Stimulated activated CD8-positive, alpha-beta memory T cell treated with anti-CD3 and anti-CD28 coated beads, Interleukin-4, amount 100 ng/mL, for 48 hours (primary cell): ENCODE measurements at places on chromosomes 12 and 14.

GRCh38 chr14:66568220-66568619 is 60.3 kb downstream of the GPHN start:
- DNase-seq, result no peak

GRCh38 chr12:81378601-81379285 is 300.9 kb downstream of the ACSS3 start:
- DNase-seq, result no peak

DNA sequence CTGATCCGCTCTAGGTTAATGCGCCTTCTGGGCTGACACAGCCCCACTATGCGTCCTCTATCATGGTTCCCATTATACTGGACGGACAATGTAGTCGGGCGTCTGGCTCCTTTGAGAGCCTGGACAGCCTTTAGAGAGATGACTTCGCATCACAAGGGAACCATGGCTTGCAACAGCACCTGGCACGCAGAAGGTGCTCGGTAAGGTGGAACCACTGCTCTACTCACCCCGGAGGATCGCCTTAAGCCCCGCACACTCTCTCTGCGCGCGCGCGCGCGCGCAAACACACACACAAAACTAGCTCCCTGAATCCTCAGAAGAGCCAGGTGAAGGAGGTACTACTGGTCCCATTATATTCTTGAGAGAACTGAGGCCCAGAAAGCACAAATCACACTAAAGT is 7.1 kb downstream of the MAP3K12 start:
- no peak for DNase-seq

GRCh38 chr14:104749111-104749649 is 3.8 kb upstream of the SIVA1 start:
- DNase-seq, result no peak

DNA sequence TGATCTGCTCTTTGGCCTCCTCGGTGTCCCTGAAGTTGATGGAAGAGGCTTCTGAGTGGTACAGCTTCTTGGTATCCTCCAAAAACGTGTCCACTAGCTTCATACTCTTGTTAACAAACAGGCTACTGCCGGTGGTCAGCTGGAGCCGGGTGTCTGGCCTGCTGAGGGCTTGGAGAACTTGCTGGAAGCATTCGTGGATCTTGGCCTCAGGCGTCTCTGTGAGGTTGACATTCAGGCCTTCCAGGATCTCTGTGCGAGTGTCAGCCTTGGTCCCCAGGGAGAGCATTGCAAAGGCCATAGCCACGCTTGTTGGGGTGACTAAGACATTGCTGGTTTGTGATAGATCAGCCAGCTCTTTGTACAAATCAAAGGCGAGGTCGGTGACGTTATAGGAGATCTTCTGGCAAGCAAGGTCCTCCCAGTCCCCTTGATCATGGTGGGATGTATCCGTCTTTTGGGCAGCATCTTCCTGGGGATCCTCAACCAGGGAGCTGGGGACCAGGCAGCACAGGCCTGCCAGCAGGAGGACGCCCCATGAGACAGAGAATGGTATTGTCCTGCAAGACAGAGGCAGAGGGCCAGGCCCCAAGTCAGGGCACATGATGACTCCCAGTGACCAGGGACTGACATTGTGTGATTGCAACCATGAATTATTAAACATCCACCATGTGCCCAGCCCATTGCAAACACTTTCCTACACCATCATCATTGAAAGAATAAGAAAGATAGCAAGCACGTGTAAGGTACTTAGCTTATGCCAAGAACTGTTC is 22.1 kb downstream of the SERPINA1 start:
- no peak for DNase-seq

GRCh38 chr14:77989441-77989991 is 180.7 kb upstream of the NRXN3 start:
- no peak for DNase-seq

DNA sequence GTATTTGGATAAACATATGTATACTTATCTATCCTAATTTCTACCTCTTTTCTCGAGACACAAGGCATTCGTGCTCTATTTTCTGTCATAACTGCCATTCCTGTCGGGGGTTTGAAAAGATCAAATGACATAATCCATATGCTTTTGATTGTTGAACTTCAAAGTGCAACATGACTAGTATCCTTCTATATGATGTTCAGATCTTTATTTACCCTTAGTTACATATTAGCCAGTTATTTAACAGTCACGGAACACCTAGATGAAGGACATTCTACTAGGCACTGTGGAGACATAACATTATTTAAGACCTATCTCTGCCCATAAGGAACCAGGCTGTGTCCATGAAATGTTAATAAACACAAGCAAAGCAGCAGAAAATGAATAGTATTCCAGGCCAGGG is 11.2 kb upstream of the GRIN2B start:
- no peak for DNase-seq

- DNase-seq, result no peak
These were observed 142.5 kb upstream of the C14orf180 start for GRCh38 chr14:104436741-104437701.

GRCh38 chr12:105418821-105419291 is 88.4 kb downstream of the C12orf75 start:
- DNase-seq, result no peak

DNA sequence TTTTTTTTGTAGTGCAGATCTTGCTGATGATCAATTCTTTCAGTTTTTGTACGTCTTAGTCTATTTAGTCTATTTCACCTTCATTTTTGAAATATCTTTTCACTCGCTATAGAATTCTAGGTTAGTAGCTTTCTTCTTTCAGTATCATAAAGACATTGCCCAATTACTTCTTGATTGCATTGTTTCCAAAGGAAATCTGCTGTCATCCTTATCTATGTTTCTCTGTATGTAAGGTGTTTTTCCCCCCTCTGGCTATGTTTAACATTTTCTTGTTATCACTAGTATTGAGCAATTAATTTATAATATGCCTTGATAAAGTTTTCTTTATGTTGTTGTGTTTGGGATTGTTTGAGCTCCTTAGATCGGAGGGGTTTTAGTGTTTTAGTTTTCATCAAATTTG is 171.9 kb downstream of the BMP4 start:
- no peak for DNase-seq

- DNase-seq, result no peak
These were observed 6.3 kb upstream of the TMEM179 start for GRCh38 chr14:104610749-104611310.

DNA sequence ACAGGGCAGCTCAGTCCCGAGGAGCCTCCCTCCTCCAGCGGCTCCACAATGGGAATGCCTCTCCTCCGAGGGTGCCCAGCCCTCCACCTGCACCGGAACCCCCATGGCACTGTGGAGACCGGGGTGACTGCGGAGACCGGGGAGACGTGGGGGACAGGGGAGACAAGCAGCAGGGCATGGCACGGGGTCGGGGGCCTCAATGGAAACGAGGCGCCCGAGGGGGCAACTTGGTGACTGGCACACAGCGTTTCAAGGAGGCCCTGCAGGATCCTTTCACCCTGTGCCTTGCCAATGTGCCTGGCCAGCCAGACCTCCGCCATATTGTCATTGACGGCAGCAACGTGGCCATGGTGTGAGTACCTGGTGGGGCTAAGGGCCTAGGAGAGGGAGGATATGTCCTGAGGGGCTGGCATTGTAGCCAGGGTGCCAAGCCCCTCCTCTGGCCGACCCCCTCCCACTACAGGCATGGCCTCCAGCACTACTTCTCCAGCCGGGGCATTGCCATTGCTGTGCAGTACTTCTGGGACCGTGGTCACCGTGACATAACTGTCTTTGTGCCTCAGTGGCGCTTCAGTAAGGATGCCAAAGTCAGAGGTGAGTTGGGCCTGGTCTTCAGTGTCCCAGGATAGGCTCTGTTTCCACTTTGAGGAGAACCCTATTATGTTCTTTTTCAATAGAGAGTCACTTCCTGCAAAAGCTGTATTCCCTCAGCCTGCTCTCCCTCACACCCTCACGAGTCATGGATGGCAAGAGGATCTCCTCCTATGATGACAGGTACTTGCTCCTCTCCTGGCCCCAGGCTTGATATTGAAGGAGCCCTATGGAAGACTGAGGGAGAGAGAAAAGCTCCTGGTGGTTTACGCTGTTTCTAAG is 2.7 kb downstream of the KHNYN start:
- DNase-seq, result no peak

DNA sequence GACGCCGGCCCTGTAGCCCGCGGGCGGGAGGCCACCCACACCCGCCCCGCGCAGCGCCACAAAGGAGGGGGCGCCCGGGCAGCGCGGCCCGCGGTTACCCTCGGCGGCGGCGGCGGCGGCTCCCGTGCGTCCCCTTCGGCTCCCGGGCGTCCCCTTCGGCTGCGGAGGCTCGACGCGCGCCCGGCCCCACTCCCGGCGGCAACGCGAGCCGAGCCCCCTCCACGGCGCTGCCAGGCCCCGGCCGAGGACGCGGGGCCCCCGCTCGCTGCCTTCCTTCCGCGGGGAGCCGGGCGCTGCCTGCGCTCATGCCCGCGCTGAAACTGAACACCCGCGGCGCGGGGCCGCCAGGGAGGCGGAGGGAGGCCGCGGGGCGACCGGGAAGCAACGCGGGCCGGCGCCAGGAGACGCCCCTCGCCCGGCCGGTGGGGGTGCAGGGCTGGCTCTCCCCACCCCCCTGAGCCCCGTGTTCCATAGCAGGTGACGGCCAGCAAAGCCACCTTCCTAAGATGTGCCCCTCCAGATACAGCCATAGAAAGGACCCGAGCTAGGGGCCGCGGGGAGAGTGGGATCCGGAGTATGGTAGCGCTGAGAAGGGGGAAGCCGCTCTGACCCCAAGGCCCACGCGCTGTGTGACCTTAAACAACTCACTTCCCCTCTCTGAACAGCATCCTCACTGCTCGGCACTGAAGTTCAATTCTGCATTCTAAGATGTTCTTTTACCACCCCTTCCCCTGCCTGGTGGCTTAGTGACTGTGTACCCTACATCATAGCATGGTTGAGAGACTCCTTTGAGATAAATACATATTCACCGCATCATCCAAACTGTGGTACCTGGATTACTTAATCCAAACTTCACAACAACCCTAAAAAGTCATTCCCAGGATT is 42.8 kb downstream of the KDM2B start:
- DNase-seq, result peak; percentile 49

DNA sequence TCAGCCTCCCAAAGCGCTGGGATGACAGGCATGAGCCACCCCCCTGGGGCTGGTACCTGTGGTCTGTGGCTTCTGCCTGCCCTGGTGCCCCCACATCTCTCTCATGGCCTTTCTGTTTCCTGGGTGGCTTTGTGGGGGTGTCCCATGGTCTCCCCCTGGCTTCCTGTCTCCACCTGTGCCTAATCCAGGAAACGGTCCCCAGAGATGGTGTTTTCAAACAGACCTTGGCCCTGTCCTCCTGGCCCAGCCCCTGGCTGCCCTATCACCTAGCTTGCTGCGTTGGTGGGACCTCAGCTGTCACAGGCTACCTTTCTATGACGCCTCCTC is 18.1 kb downstream of the MEG3 start:
- no peak for DNase-seq

DNA sequence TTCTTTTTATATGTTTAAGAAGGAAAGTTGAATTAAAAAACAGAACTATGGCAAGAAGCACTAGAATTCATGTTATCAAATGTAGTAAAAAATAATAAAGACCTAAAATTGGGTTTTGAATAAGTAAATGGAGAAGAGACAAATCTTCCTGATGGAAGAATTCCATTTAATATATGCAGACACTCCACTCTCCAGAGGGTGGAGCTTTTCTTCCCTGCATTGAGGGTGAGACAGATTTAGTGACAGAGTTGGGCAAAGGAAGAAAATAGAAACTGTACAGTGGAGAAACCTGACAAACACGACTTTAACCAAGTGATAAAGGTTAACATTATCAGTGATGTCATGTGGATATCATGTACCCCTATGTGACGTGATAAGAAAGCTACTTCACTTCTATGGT is 217.6 kb downstream of the PRKD1 start:
- no peak for DNase-seq

- DNase-seq, result no peak
These were observed 67.4 kb upstream of the POC1B start for GRCh38 chr12:89593233-89593632.

- no peak for DNase-seq
These were observed 7.0 kb downstream of the NCKAP1L start for GRCh38 chr12:54504550-54504949.

DNA sequence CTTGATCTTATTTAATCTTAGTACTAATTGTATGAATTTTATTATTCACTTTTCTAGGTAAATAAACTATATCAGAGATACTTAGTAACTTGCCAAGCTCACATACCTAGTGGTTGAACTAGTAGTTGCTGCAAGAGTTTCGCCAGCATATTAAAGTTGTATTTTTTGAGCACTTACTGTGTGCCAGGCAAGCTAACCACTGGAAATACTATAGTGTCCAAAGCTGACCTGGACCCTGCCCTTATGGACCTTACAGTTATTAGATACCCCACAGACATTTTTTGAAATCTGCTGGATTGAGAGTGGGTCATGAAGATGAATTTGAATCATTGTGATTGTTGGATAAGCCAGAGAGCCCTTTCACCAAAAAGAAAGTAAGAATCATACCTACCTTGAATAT is 125.0 kb downstream of the RAD51B start:
- DNase-seq, result no peak

DNA sequence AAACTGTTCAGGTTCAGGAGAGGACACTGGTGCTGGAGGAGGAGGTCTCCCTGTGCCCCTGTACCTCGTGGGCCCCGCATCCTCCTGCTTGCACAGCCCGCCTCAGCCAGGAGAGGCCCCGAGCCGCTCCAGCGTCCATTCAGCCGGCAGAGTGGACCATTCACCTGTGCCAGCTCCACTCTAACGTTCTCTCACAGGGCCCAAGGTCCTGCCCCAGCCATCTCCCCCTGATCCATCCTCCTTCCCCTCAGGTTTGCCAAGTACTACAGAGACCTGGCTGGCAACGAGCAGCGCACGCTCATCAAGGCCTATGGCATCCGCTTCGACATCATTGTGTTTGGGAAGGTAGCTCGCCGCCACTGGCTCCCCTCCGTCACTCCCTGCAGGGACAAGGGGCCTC is 22.2 kb downstream of the P2RX4 start:
- no peak for DNase-seq

DNA sequence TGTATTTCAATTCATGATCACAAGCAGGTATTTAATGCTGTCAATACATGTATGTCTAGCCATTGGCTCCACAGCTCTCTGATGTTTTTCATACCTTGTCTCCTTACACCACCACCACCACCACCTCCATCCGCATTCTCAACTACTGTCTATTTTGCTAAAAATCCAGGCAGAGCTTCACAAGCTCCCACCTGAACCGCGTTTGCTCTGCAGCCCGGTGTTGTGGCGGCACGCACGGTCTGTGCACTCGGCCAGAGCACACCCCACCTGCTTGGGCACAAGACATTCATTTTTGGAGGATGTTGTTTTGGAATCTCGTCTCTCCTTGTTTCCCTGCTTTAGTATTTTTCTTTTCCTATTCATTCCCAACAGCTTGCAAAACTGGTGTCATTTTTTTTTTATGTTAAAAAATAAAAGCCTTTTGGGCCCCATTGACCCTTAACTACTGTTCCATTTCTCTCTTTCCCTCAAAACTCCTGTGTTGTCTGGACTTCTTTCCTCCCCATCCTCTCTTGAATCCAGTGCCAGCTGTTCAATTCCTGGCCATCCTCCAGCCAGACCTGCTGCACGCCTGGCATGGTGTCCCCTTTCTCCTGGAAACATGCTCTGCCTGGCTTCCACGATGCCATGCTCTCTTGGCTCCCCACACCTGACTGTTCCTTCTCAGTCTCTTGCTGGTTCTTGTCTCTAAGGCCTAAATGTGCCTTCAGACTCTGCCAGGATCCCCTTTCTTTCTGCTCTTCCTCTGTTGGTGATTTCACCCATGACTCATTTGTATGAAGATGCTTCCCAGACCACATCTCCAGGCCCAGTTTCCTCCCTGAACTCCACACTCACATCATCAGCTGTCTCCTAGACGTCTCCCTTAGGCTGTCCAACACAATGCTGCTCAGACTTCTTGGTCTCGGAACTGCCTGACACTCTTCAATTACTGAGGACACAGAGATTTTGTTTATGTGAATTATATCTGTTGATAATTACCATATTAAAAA is 37.9 kb downstream of the PIWIL1 start:
- no peak for DNase-seq
